Stimulated activated CD8-positive, alpha-beta memory T cell treated with anti-CD3 and anti-CD28 coated beads, Interleukin-15, amount 100 ng/mL, for 24 hours (primary cell): ENCODE measurements at places on chromosomes 13 and 19.

GRCh38 chr13:77373502-77373901, 46.6 kb upstream of the MYCBP2 start:
- no peak for DNase-seq

GRCh38 chr13:93307136-93307535, 80.5 kb downstream of the GPC6 start:
- DNase-seq: no peak

GRCh38 chr13:102309110-102309509, 92.7 kb downstream of the FGF14 start:
- DNase-seq: no peak

- DNase-seq: no peak
These were observed 29.8 kb downstream of the ADGRE2 start for GRCh38 chr19:14748601-14749000.

GRCh38 chr13:47628666-47629065, 372.4 kb downstream of the SUCLA2 start:
- DNase-seq: no peak

GRCh38 chr13:35835989-35836388, 295.2 kb downstream of the DCLK1 start:
- no peak for DNase-seq

DNA sequence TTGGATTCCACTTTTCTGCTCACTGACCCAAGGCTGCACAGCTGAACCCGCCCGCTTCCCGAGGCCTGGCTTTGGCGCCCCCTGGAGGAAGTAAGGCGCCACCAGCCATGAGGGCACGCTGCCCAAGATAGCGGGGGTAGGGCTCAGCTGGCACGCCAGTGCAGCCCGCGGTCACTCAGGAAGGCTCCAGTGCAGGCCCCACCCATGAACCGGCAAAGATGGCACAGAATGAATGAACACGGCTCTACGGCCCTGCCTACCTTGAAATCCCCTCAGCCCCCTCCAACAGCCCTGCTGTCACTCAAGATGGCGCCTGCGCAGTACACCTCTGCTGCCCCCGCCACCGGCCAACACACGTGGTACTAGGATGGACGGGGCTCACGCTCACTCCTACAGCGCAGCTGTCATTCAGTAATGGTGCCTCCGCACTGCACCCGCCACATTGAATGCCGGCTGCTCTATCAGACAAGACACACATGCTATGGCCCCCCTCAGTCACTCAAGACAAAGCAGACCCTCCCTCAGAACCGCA, 3.0 kb downstream of the PEG3 start:
- DNase-seq: no peak

DNA sequence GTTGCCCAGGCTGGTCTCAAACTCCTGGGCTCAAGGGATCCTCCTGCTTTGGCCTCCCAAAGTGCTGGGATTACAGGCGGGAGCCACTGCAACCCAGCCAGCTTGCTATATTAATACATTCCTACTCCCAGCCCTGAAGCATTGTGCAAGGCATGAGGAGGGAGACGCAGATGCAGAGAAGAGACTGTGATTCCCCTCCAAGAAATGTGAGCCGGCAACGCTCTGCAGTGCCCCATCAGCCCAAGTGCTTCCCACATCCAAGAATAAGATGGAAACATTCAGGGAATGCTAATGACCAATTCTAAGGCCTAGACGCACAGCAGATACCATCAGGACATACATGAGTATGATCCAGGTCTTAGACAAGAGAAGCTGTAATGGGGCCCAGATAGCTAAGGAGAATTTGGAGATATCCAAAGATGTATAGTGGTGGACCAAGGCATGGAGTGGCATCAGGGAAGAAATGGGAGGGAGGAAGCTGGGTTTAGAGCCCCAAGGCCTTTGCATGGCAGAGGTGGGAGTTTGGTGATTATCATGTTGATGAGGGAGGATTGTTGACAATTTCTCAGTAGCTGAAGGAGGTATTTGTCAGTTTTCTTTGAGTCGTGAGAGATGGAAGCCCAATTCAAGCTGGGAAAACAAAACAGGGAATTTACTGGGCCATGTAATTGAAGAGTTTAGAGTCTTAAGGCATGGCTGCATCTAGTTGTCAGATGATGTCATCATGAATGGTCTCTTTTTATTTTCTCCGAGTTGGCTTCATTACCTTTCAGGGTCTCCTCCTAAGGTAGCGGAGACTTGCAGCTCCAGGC, 2.9 kb downstream of the PPM1N start:
- DNase-seq: no peak

GRCh38 chr19:46303691-46304397, 7.0 kb downstream of the HIF3A start:
- no peak for DNase-seq

DNA sequence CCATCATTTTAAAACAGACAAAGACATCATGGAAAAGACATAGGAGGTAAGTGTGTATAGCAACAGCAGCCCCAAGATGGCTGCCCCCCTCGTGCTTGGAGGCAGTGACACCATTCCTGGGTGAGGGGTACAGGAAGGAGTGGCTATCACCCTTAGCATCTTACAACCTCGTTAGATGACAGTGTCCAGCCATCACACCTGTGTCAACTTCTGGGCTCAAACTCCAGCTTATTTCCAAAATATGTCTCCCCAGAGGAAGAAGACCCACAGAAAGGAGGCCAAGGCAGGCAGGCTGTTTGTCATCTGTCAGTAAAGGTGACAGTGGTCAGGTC, 27.5 kb downstream of the EPS15L1 start:
- no peak for DNase-seq
